Endothelial cell (in vitro differentiated cells): ENCODE measurements at places on chromosomes 7 and 10. TPM values are rescaled to one million over a fixed set of nuclear protein-coding genes. Genes with fewer than 3 reads are reported as not detected.

GRCh38 chr10:61837755-61838171 lies 63.7 kb upstream of the ARID5B start:
- no peak overlapping the region for H3K4me3 ChIP-seq
- H3K27me3 ChIP-seq = no peaks in the 10 kb centered on the region
- no peaks in the 10 kb centered on the region for H3K36me3 ChIP-seq

GRCh38 chr10:66980246-66980815 lies 54.5 kb downstream of the LRRTM3 start:
- H3K4me1 ChIP-seq = peaks cover 3% of the 10 kb centered on the region
- no peak for DNase-seq

DNA sequence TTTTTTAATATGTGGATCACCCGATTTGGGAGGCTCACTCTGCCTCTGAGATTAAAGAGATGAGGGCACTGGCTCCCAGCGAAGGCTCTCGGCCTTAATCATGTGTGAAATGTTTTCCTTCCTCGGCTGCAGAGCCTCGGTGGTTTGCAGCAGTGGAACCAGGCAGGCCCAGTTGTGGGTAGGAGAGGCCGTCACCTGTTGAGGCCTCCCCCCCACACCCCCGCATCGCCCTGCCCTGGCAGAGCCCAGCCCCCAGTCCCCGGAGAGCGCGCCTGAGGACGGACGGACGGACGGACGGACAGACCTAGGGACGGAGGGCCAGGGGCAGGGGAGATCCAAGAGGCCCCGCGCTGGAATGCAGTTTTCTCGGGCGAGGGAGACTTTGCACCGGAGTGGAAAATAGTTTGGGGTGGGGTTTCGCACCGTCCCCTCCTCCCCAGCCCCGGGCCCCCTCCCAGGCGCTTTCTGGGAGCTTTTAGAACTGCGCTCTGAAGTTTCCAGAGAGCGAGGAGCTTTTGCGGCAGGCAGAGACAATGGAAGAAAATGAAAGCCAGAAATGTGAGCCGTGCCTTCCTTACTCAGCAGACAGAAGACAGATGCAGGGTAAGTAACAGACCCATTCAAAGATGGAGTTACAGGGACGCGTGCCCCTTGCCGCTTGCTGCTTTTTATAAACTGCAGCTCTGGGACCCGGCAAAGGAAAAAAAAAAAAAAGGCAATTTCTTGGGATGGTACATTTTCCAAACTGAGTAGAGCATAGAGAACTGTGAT lies at the start of gene KIAA1217:
Gene KIAA1217, plus strand, starts transcription at position 478 of the 771 bp plus-strand sequence. Its CDS starts 56 bp downstream, at position 534.
- H3K4me1 ChIP-seq = peaks cover 64% of the 10 kb centered on the region
- H3K27me3 ChIP-seq = peaks cover 16% of the 10 kb centered on the region
- peaks cover 17% of the 10 kb centered on the region for H3K36me3 ChIP-seq
- H3K4me3 ChIP-seq = peak within 1 kb of the TSS; percentile 97
- peak; percentile 48 for DNase-seq

DNA sequence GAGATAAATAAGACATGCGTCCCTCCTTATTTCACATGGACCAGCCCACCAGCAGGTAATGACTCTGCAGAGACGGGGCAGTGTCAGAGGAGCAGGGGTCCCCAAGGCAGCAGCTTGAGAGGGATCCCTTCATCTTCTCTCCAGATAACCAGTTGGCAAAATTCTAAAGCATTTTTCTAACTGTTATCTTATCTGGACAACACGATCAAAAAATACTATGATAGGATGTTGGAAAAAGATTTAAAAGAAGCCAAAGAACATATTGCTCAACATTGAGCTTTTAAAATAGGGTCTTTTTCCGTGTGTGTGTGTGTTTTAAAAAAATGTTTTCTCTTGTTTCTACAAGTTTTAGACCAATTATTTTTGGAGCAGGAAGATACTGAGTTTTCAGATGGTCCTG lies 641.2 kb downstream of the SDK1 start:
- peaks cover 3% of the 10 kb centered on the region for H3K4me1 ChIP-seq
- peaks cover 5% of the 10 kb centered on the region for H3K27me3 ChIP-seq
- DNase-seq = no peak
- H3K36me3 ChIP-seq = peaks cover 4% of the 10 kb centered on the region

DNA sequence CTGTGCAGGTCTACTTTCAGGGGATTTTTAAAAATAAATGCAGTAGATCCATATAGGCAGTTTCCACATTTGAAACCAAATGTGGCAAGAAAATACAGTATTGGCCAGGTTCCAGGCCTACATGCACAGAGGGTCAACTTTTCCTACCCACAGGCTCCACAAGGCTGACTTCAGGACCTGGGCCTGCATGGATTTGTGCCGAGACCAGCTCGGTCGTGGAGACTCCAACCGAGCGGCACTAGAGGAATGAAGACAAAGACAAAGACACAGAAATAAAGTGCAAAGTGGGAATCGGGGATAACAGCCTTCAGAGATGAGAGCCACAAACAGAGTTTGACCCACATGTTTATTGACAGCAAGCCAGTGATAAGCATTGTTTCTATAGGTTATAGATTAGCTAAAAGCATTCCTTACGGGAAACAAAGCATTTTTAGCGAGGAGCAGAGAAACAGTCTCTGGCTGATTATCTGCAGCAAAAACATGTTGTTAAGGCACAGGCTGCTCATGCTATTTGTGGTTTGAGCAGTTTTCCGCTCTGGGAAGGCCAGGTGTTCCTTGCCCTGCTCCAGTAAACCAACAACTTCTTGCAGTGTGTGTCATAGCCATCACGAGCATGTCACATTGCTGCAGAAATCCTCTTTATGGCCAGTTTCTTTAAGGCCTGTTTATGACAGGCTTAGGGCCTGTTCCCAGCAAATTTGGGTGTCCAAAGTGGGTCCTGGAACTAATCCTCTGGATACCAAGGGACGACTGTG lies 52.6 kb downstream of the ZNF37A start:
- no peaks in the 10 kb centered on the region for H3K4me1 ChIP-seq
- H3K27ac ChIP-seq = no peak overlapping the region
- no peak for DNase-seq
- H3K27me3 ChIP-seq = peaks cover 10% of the 10 kb centered on the region
- H3K36me3 ChIP-seq = peaks cover 19% of the 10 kb centered on the region

The HOXA11 gene
- total RNA-seq = not detected
